ENCODE measurements at places on chromosomes 16 and 17.

- no peak for DNase-seq
Measured at GRCh38 chr16:78004517-78004916, 17.8 kb upstream of the CLEC3A start.

DNA sequence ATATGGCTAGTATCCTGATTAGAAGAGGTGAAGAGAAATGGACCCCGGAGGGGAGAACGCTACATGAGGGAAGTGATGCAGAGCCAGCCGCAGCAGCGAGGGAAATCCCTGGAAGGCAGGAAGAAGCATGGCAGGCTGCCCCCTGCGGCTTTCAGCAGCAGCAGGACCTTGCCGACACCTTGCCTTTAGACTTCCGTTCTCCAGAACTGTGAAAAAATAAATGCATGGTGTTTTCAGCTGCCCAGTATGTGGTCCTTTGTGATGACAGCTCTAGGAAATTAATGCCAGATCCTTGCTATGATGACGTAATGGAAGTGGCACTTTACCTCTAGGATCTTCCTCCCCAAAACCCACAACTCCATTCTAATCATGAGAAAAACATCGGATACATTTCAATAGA, 9.7 kb upstream of the ZFP1 start:
- peak; percentile 84 for DNase-seq

- DNase-seq, result no peak
Measured at GRCh38 chr16:54677308-54677950, 253.2 kb upstream of the IRX5 start.

DNA sequence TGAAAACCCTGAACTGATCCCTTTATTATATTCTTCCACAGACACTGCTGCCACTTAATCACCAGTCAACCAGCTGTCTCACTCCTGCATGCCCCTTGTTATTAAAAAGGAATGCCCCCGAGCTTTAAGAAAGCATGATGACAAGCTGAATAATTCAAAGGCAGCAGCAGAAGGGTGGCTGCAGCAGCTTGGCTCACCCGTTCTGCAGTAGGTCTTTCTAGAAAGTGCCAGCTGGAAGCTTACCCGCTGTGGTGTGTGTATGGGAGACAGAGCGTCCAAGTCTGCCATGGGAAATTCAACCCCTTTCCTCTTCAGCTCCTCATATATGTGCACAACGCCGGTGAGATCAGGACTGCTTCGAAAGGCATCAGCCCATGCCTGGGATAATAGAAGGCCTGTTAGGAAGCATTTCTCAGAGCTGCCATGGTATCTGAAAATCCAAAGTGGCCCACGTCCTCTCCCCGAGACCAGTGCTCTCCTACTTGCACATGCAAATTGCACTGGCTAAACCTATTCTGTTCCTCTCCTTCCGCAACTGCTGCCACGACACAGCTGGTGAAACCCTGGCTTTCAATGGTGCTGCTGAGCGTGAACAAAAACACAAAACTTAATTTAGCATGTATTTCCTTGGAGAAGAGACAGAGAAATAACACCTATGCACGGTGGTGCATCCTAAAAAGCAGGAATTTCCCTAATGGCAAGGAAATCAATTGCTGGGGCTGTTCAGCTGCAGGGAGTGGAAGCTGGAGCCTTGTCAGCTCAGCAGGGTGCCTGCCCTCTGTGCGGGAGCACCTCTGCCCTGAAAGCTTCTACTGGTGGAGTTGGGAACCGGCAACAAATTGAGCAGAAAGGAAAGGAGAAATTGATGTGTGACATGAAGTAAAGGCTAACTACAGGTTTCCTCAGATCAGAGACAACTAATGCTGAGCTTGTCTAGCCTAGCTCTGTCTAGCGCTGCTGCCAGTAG, 47.9 kb upstream of the SREBF1 start:
- DNase-seq, result no peak

DNA sequence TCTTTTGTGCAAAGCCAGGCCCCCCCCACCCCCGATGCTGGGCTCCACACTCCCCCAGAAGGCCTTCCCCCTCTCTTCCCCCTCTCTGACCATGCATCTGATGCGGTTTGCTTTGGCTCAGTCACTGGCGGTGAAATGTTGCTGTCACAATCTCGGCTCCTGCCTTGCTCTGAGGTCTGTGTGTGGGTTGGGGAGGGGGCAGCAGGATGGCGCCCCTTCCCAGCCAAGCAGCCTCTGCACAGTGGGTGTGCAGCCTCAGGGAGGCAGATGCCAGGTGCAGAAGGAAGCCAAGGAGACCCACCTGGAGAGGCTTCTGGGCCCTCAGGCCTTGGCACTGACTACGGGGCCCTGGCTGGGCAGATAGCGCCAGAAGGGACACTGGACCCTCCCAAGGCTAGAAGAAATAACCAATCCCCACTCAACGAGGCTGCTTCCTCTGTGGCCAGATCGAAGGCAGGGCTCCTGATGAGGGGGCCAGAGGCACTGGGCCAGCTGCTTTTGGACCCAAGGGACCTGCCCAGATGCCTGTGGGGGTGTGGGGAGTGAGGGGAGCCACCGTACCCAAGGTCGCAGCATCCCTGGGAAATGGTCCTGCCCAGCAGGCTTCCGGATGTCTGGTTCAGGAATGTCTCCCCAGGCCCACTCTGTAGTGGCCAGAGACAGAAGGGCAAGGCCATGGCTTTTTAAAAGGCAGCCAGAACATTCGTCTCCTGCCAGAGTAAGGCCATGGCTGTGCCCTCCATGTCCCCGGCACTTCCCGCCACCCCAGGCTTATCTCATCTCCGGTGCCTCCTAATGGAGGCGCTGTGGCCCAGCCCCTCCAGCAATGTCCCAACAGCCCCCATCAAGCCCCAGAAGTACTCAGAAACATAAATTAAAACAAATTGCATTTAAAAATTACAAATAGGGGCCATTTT, 43.4 kb upstream of the SLC38A10 start:
- no peak for DNase-seq

DNA sequence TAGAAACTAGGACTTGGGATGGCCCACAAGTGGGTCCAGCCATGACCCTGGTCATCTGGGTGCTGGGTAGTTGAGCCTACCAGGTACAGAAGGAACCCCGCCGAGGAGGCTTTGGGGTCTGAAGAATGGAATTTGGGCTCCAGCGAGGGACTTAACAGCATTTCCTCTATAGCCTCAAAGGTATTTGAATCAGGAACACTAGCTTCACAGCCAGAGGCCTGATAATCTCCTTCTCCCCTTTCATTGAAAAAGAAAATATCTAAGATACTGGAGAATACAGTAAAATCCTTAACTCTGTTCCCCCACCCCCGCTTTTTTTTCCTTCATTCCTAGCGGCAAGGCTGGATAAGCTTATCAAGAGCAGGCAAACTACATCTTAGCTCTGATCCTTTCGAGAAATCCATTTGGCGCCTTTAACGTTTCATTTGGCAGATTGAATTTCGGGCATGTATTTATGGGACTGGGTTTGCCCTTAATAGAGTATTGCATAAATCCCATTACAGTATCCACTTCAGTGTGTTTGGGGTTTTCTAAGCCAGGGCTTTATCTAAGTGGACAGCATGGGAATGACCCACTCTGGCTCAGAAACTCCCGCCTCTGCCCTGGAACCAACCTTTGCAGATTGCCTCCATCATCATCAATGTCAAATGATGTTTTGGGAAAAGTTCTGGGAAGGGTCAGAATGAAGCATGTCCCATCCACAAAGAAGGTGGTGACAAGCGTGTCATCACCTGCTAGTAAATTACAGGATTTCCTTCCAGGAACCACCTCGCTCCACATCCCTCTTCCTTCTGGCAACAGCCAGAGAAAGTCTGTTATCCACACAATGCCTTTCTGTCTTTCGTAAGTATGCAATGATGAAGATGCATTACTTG, 36.9 kb downstream of the XYLT1 start:
- DNase-seq, result no peak

- DNase-seq, result peak; percentile 78
Measured at GRCh38 chr17:29158488-29159275, 21.5 kb downstream of the MYO18A start.

DNA sequence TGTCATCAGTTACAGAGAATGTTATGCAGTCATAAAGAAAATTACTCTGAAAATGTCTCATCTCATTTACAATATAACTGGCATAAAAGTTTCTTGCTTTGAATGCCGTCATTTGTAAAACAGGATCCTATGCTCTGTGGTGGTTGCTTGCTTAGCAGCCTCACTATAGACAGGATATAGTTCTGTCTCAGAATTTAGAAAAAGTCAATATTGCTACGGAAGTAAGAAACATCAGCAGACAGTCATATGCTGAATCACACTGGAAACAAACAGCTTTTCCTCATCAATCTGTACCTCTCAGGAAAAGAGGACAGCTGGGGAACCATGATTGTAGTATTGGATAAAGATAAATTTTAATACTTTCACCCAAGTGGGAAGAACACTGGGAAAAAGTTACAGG, 105.5 kb downstream of the MYO1D start:
- peak; percentile 25 for DNase-seq

DNA sequence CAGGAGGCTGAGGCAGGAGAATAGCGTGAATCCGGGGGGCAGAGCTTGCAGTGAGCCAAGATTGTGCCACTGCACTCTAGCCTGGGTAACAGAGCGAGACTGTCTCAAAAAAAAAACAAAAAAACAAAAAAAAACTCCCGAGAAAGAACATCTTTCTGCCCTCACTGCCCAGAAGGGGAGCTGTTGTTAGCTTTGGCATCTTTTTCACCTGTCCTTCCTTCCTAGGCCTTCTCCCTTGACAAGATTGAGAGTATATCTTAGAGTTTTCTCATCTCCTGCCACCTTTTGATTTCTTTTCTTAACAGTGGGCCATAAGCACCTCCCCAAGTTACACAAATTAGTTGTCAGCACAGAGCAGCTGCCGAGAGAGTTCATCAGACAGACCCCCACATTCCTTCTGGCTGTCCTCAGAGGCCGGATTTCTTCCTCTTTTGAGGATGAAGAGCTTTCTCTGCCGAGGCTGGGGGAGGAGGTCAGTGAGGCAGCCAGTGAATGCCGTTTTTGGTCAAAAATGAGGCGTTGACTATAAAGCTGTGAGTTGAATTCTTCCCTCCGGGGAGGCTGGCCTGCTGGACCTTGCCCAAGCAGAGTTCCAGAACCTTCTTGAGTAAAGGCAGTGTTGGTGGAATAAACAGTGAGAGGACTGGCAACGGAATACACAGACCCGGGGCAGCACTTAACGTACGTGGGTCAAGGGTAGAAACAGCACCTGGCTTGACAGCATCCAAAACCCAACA, 127.0 kb downstream of the ABCC6 start:
- peak; percentile 79 for DNase-seq

- peak; percentile 27 for DNase-seq
Measured at GRCh38 chr17:1367351-1367745, 32.7 kb downstream of the YWHAE start.

DNA sequence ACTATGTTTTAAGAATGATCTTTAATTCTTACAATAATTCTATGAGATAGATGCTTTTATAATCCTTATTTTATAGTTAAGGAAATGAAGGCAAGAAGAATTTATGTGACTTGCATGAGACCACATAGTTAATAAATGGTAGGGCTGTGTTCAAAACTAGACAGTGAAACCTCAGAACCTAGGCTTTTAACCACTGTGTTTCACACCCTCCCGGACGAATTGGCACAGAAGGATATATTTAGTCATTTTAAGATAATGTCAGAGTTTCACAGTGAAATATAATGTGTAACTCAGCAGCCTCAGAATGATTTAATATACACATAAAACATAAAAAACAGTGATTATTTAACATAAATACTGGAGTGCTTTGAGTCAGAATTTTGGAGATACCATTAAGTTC, 57.0 kb downstream of the NSRP1 start:
- DNase-seq, result no peak

DNA sequence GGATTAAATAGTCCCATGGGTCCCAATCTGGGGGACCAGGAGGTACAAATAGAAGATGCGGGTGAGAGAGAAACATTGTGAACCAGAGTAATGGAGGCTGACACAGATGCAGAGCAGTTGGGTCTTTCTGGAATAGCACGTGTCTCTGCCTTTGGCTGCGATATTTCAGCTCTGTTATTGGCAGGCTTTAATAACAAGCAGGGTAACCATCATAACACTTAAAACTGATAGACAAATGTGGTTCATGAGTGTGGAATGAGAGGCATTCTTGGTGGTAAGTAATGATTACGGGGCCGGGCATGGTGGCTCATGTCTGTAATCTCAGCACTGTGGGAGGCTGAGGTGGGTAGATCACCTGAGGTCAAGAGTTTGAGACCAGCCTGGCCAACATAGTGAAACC, 110.3 kb downstream of the SNX29 start:
- peak; percentile 24 for DNase-seq

DNA sequence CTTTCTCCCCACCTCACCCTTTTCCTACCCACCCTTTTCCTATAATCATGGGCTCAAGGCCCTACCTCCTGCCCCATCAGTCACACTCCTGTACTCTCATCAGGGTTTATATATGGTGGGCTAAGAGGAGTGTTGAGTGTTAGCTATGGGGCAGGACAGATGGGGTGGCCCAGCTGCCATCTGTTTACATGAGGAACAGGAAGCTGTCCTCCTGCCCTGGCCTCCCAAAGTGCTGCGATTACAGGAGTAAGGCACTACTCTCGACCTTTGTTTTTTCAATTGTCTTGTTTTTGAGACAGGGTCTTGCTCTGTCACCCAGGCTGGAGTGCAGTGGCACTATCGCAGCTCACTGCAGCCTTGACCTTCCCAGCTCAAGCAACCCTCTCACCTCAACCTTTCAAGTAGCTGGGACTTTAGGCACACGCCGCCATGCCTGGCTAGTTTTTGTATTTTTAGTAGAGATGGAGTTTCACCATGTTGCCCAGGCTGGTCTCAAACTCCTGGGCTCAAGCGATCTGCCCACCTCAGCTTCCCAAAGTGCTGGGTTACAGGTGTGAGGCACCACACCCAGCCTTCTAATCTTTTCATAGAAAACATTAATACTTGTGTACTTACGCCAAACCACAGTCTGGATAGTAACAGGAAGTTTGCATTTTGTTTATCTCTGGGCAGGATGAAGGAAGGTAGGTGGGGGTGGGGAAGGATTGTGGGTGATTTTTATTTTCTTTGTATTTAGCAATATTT, 1.6 kb downstream of the TRADD start:
- DNase-seq, result no peak

DNA sequence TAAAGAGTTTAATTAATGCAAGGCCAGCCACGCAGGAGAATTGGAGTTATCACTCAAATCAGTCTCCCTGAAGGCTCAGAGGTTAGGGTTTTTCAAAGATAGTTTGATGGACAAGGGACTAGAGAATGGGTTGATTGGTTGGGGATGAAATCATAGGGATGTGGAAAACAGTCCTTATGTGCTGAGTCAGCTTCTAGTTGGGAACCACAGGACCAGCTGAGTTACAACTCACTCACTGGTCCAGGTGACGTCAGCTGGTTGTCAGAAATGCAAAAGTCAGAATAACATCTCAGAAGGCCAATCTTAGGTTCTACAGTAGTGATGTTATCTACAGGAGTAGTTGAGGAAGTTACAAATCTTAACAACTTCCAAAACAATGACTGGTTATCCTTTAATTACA, 47.6 kb downstream of the CPD start:
- no peak for DNase-seq

DNA sequence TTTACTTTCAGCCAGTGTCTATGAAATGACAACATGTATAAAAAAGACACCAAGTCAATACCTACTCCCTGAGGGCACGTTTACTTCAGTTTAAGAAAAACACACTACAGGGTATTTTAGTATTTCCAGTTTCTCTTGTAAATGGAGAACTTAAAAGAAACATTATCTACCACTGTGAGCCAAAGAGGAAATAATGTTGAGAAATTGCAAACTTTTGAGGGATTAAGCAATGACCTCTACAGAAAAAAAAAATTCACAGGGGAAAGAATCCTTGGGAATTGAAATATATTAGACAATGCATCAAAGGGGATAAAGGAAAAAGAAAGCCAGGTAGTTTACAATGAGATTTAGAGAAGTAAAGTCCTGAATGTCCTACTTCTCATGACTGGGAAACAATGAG, 126.0 kb downstream of the KCNJ2 start:
- DNase-seq, result no peak

- DNase-seq, result peak; percentile 49
Measured at GRCh38 chr17:11144358-11145233, 96.4 kb upstream of the SHISA6 start.

GRCh38 chr16:74521691-74522090, 85.2 kb downstream of the GLG1 start:
- peak; percentile 90 for DNase-seq

All from fibroblast of skin of back (primary cell).